BJ (cell line): ENCODE measurements at places on chromosomes 4 and X.

- no peak for DNase-seq
Observed at GRCh38 chr4:74504212-74504611, 59.3 kb downstream of the AREG start.

GRCh38 chr4:71709961-71710360, 73.9 kb downstream of the GC start:
- no peak for DNase-seq

DNA sequence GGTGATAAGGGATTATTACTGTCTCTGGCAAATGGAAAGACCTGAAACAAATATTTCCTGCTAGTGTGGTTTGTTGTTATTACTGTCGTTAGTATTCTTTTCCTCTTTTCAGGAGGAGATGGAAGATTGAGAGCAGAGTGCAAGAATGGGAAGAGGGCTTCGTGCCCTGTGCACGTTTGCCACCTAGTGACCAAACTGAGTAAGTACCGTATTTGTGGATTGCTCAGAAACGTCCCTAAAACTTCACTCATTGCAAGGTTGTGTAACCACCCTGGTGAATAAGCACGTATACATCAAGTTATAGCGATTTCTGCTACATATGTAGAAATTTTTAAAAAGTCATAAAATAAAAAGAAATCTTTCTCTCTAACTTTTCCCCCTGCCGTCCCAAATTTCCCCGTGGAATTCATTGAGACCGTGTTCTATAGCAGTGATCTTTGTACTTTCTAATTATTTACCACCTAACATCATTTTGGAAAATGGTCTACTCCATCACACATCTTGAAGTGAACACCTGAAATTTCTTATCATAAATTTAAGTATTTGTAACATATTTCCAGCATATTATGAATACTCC, 24.3 kb downstream of the LINC00632 start:
- no peak for DNase-seq

GRCh38 chrX:18076434-18076833, 144.3 kb downstream of the BEND2 start:
- no peak for DNase-seq
